Muscle of leg (tissue), 16 donors: ENCODE measurements at places on chromosomes 13 and 19. TPM values are rescaled to one million over a fixed set of nuclear protein-coding genes. Genes with fewer than 3 reads are reported as not detected.
A peak's percentile ranks its signal among the peaks of the same experiment; 100 is the strongest.

DNA sequence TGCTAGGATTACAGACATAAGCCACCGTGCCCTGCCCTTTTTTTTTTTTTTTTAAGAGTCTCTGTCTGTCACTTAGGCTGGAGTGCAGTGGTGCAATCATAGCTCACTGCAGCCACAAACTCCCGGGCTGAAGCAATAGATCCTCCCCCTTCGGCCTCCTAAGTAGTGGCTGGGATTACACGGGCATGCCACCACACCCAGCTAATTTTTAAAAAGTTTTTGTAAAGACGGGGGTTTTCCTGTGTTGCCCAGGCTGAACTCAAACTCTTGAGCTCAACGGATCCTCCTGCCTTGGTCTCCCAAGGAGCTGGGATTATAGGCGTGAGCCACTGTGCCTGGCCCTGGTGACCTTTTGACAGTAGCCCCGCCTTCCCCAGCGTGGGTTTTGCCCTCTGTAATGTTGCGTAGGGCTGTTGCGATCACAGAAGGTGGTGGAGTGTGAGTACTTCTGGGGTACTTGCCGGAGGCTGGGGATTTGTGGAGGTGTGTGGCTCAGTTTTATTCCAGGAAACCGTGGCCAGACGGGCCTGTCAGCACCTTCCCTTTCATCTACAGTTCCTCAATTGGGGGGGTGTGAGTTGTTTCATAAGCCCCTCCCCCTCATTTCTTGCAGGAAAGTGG lies 11.6 kb upstream of the RETN start:
- DNase-seq, result no peak

The ZNF723 gene
- polyA plus RNA-seq, result not detected

The TEKTIP1 gene
- polyA plus RNA-seq, result 4.9 TPM

DNA sequence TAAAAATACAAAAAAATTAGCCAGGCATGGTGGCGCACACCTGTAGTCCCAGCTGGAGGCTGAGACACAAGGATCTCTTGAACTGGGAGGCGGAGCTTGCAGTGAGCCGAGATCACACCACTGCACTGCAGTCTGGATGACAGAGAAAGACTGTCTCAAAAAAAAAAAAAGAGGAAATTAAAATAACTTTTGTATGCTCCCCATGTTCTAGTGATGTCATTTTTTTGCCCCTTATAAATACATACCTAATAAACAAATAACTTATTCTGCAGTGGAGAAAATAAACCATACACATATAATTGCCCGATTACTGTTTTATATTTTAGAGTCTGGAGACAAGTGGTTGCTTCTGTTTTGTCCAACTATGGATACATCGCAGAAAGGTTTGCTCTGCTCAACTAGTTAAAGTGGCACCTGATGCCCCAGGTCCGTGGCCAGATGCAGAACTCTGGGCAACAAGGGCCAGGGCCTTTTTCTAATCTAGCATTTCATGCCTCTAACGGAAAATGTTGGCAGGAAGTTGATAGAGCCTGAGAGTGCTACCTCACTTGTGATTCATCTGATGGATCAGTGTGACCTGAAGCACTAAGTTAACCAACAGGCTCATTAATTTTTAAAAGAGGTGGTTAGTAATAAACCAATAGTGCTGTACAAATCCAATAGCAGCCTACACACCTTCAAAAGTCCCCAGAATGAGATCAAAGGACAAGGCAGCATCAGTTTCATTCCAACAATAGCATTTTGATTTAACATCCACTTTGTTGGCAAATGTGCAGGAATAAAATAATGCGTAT lies 18.8 kb downstream of the UBE2L5 start:
- DNase-seq, result no peak

DNA sequence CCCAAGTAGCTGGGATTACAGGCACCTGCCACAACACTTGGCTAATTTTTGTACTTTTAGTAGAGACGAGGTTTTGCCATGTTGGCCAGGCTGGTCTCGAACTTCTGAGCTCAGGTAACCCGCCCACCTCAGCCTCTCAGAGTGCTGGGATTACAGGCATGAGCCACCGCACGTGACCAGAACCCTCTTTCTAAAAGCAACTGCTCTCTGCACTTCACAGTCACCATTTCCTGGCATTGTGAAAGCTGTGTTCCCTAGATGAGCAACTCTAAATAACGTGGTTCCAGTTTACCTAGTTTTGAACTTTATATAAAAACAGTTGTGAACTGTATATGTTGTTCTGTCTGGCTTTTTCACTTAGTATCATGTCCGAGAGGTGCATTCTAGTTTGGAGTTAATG lies 152.9 kb downstream of the SIPA1L3 start:
- no peak for DNase-seq

The IGFL1 gene
- polyA plus RNA-seq, result not detected

GRCh38 chr19:4197625-4198466 lies 15.4 kb downstream of the ANKRD24 start:
- DNase-seq, result no peak

The METTL21C gene
- 50.1 TPM for polyA plus RNA-seq

- no peak for DNase-seq
Observed at GRCh38 chr13:22387899-22388298, 717.0 kb downstream of the FGF9 start.

The TMEM238 gene
- 0.22 TPM for polyA plus RNA-seq

- peak; percentile 37 for DNase-seq
Observed at GRCh38 chr19:1650650-1651567, 1.5 kb downstream of the TCF3 start.

GRCh38 chr19:35729763-35730162 lies 12.0 kb downstream of the KMT2B start:
- no peak for DNase-seq

- DNase-seq, result no peak
Observed at GRCh38 chr13:111265006-111265700, 55.3 kb upstream of the TEX29 start.

The ZNF793 gene
- polyA plus RNA-seq, result 9.2 TPM
